DMS153 (cell line): ENCODE measurements at places on chromosomes 3 and 15.

DNA sequence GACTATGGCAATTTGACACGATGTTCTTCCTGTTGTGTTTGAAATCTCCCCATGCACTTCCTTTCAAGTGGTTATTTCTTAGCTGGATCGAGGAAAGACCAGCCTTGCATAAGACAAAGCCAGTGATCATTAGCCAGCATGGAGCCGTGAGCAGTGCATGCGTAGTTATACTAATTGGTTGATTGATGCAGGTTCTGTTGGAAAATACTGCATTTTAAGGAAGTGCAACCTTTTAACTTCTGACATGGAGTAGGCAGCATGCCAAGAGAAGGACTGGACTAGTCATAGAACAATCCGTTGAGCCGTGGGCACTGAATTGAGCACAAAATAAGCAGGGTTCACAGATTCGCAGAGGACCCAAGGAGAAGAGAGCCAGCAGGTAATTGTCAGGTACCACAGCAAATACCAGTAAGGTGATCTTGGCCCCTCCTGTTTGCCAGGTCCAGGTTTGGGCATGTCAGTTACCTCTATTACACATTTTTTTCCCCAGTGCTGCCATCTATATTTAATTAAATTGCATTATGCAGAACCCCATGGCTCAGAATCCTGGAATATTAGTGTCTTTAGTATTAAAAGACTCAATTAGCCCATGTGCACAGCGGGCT is 29.0 kb upstream of the BCL6 start:
- DNase-seq: no peak

- DNase-seq: no peak
These were observed 34.2 kb downstream of the RAB11A start for GRCh38 chr15:65903296-65904073.

- DNase-seq: no peak
These were observed 130.8 kb downstream of the SERPINI1 start for GRCh38 chr3:167866331-167866730.

- DNase-seq: no peak
These were observed 125.8 kb upstream of the NPHP3 start for GRCh38 chr3:132847849-132848625.

- no peak for DNase-seq
These were observed 27.0 kb downstream of the PLXNB1 start for GRCh38 chr3:48402907-48403306.

DNA sequence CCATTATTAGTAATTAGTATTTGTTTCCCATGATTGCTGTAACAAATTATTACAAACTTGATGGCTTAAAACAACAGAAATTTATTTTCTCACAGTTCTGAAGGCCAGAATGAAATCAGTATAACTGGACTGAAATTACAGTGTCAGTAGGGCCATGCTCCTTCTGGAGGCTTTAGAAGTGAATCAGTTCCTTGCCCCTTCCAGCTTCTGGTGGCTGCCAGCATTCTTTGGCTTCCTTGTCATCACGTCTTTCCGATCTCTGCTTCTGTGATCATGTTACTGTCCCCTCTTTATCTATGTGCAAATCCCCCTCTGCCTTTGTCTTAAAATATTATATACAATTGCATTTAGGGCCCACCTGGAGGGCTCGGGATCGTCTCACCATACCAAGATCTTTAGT is 92.0 kb downstream of the FOXB1 start:
- DNase-seq: no peak

GRCh38 chr15:93146196-93146595 is 57.2 kb upstream of the RGMA start:
- DNase-seq: no peak

DNA sequence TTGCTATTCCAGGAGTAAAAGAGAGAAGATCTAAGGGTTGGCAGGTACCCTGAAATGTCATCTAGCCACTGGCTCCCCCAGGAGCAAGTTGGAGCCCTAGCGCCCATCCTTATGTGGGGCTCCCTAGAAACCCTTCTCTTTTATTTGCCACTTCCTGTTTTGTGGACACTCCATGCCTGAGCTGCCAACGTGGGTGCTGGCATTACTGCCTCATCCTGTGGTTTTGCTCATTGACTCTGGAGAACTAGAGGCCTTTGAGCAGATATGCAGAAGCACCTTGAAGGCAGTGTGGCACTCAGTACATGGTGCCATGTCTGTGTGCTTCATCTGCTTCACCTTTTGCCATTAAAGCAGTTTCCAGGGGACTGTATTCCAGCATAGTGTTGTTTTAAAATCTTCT is 8.1 kb downstream of the EDEM1 start:
- DNase-seq: no peak

GRCh38 chr3:64049136-64049535 is 25.8 kb upstream of the PSMD6 start:
- no peak for DNase-seq

DNA sequence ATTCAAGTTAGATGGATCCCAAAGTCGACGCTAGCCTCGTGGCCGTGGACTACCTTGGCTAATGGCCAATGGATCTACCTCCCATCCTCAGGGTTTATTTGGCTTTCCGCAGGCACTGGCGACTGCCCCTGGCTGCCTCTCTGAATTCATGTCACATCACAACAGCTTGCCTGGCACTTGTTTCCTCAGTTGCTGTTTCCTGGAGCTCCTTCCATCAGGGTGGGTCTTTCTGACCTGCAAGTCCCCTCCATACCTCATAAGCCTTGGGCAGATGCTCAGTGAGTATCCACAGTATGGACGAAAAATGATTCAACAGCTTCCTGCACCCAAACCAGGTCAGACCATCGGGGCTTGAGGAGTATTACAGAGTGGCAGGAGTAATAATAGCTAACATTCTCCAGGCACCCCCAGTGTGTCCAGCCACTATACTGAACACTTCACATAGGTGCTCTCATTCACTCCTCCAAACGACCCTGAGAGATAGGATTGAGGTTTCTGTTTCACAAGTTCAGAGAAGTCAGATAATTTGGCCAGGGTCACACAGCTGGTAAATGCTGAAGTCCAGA is 311.5 kb downstream of the TLE3 start:
- DNase-seq: no peak

GRCh38 chr3:105606016-105606415 is 239.3 kb downstream of the ALCAM start:
- DNase-seq: no peak

DNA sequence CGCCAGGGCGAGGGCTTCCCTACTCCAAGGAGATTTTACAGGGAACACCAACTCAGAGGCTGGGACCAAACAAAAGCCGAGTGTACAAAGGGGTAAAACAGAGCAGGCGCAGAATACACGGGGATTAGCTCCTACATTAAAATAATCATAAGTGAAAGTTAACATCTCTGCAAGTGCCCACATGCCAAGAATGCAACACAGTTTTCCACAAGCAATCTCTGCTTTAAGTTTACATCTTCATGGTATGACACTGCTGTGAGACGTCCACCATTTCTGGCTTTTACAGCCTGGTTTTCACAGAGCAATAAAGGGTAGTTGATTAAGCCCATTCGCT is 500 bp upstream of the VGLL3 start:
- no peak for DNase-seq

DNA sequence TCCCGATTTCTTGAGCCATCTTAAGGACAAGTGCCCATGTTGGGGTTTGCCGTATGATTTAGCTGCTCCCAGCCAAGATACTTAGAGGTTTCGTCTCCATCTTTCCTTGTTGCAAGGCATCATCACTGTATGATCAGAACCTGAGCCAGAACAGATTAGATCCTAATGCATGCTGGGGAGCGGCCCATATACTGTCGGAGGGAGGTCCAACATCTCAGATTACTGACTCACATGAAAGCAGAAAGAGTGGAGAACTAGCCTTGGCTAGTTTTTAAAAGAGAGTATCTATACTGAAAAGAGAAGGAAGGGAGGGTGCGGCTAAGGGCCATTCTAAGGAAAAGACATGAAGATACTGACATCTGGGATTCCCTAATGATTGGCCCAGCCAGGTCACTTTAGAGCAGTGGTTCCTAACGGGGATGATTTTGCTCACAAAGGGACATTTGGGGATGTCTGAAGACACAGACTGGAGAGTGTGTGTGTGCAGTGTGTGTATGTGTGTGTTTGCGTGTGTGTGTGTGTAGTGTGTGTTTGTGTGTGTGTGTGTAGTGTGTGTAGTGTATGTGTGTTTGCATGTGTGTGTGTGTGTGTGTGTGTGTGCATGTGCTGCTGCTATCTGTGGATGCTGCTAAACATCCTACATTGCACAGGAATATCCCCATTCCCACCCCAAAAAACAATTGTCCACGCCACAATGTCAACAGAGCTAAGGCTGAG is 12.3 kb upstream of the LYSMD4 start:
- DNase-seq: no peak

- peak; percentile 2 for DNase-seq
These were observed 10.4 kb downstream of the GOLM2 start for GRCh38 chr15:44298878-44299277.

- DNase-seq: no peak
These were observed 27.7 kb upstream of the LRRN1 start for GRCh38 chr3:3771567-3771966.

DNA sequence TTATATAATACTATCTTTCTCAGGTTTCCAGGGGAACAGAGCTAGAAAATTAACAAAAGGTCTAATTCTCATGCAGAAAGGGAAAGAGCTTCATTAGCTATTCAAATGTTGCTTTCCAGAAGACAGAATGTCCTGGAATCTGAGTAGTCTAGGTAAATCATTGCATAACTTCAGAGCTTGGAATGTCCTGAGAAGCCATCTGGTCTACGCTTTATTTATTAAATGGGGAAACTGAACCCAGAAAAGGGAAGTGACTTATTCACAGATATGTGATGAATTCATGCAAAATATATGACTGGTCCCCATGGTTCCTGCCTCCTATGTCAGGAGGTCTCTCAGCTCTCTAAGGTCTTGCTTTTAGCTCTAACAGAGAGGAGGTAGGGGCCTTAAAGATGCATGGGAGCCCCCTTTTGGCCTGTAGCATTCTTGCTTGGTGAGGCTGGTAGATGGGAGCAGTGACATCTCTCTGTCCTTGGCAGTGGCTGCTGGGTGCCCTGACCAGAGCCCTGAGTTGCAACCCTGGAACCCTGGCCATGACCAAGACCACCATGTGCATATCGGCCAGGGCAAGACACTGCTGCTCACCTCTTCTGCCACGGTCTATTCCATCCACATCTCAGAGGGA is 99.2 kb downstream of the CEMIP start:
- DNase-seq: no peak

- no peak for DNase-seq
These were observed 73.8 kb downstream of the AAGAB start for GRCh38 chr15:67180514-67181191.

DNA sequence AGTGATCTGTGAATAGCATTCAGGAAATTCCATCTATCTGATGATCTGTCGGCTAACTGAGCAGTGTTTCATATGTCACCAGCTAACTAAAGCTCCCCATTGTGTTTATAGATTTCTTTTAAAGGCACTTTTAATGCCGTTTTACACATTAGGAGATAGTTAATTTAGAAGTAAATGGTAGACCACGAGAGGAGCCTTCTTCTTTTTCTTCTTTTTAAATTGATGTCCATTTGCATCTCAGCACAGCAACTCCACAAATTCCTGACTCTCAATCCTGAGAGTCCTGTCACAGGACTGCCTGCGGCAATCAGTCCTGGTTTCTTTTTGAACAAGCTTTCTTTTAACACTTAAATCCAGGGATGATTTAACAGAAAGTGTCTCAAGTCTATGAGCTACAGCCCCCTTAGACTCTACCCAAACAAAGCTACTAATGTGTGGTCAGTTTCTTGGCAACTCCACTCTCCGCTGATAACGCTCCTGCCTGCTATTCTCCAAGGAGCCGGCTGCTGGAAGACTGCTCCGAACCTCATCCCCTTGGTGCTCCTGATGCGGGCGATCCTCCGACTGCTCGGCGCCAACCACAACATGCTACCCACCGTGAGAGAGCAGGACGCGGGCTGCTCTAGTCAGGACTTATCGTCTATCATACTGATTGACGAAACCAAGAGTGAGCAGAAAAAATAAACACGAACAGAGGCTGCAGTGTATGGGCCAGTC is 421.4 kb downstream of the MECOM start:
- DNase-seq: no peak

DNA sequence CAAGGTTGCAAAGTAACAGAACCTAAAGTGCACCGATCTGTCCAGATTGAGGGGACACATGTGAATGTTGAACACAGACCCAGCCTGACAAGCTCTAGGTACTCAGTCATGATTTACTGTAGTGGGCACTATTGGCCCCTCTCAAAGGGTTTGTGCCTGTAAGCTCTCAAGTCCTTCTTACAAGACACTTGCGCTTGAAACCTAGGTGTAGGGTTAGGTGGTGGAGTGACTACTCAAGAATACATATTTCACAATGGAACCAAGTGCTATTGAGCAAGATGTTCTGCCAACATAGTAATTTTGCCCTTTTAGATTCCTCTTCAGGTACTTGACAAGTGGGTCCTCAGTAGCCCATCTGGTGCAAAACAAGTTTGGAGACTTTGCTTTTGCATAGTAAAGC is 169.9 kb downstream of the AKAP13 start:
- DNase-seq: no peak

DNA sequence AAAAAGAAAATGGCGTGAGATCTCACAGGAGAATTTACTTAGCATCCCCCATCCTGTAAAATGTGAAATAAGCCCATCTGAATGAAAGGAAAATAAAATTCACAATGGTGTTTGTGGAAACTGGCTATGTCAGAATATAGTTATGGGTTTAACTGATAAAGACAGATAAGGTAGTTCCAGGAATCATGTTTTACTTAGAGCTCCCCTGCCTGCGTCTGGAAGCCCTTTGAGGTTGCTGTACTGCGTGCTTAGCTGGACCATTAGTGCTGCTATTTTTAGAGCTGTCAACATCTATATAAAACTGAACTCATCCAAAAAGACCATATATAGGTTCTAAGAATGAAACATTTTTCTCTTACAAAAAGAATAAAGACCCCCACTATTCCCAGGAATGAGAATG is 130.8 kb downstream of the LSAMP start:
- no peak for DNase-seq

GRCh38 chr3:37478721-37479210 is 304.4 kb upstream of the LRRFIP2 start:
- no peak for DNase-seq

GRCh38 chr3:30302027-30302426 is 304.4 kb upstream of the TGFBR2 start:
- DNase-seq: no peak

DNA sequence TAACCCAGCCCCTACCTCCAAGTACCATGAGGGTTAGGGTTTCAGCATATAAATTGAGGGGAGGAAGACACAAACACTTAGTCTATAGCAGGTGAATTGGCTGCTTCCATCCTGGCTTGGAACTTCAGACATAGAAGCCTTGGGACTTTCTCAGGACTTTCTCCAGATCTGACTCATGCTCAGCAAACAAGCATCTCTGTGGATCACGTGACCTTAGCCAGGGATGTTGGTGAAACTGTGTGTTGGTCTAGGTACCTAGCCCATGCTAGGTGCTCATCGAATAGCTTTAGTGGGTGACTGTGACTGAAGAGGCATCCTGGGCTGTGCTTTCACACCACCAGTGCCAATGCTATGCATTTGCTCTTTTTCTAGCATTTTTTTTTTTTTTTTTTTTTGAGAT is 58.9 kb downstream of the CD47 start:
- no peak for DNase-seq

DNA sequence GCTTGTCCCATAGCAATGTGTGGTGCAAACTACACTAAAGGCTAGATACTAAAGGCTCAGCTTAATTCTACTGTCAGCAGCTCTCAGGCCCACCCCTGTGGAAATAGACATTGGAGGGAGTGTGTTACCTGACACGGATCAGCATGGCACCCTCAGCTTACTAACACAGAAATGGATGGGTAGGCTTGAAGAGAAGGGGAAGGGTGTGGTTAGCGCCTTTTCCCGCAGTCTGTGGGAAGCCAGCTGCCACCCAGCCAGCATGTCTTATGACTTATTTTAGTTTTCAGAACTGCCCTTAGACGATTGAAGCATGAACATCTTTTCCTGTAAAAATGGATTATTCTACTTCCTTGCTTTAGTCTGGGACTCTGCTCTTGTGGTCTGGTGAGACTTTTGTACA is 25.8 kb upstream of the ADPGK start:
- DNase-seq: no peak
